ENCODE measurements at places on chromosomes 12 and 14.

GRCh38 chr12:75977590-75977951, 54.0 kb downstream of the PHLDA1 start:
- DNase-seq: no peak

DNA sequence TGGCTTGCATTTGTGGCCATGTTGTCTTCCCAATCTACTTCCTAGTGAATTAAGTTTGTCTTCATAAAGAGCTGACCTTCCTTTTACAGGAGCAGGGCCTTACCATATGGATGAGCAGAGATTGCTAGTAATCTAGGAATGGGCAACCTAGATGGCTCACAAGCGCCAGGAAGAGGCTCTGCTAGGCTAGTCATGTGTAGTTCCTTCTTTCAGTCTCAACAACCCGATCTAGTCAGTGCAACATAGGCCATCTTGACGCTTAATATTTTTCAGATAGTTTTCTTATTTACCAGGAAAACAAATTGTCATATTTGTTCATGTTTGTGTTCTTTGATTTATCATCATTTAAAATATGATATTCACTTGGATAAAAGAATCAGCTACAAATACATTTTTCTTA, 48.2 kb upstream of the TPH2 start:
- no peak for DNase-seq

- no peak for DNase-seq
These were observed 99.7 kb downstream of the FGD4 start for GRCh38 chr12:32499048-32499447.

DNA sequence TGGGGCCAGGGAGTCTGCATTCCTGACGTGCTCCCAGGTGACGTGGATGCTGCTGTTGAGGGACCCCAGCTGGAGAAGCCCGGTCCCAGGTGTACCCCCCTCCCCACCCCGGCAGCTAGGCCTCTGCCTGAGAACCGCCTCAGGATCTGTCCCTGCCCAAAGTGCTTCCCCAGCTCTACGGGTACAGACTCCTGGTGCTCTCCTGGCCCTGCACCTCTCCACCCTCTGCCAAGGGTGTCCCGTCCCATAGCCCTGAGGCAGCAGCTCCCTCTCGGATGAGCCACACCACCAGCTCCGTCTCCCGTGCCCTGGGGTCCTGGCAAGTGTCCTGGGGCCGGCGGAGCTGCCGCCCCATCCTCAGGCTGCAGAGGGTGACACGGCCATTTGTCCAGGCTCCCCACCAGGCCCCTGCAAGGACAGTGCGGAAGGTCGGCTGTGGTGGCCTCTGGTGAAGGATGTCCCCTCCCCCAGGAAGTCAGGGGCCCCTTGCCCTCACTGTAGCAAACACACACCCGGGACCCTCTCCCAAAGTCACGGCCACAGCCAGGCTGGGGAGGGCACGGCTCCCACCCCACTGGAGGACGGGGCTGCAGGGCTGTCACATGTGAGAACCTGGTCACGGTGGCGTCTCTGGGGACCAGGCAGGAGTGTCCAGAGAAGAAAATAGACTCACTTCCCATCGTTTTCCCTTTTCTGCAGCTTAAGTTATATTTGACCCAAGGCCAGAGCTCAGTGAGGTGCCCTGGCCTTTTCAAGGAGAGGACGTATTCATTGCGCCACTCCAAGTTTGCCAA, 74.4 kb upstream of the FBRSL1 start:
- no peak for DNase-seq

- DNase-seq: no peak
These were observed 60.3 kb upstream of the DLK1 start for GRCh38 chr14:100666403-100666802.

- DNase-seq: no peak
These were observed 139.2 kb downstream of the RBM19 start for GRCh38 chr12:113826805-113827538.

DNA sequence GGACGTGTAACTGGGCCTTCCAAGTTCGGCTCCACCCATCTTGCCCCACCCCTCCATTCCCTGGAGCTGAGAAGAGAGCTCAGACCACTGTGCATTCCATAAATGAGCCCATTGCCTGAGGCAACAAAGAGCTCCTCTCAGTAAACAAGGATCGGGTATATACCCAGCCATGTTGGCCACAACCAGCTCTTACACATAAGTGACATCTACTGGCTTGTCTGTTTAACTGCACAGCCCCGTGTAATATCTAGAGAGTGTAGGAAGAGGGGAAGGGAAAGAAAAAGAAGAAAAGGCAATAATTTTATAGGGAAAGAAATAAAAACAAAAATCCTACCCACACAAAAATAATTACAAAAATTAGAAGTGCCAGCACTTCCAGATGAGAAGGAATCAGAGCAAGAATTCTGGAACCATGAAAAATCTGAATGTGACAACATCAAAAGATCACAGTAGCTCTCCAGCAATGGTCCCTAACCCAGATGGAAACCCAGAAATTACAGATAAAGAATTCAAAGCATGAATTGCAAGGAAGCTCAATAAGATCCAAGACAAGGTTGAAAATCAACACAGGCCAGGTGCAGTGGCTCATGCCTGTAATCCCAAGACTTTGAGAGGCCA, 308.1 kb downstream of the RPAP3 start:
- no peak for DNase-seq

GRCh38 chr12:92732716-92733115, 29.9 kb downstream of the PLEKHG7 start:
- DNase-seq: no peak
